ENCODE measurements at places on chromosomes 4 and X.

- no peak for DNase-seq
Measured at GRCh38 chr4:169615467-169616106, 3.2 kb upstream of the NEK1 start.

DNA sequence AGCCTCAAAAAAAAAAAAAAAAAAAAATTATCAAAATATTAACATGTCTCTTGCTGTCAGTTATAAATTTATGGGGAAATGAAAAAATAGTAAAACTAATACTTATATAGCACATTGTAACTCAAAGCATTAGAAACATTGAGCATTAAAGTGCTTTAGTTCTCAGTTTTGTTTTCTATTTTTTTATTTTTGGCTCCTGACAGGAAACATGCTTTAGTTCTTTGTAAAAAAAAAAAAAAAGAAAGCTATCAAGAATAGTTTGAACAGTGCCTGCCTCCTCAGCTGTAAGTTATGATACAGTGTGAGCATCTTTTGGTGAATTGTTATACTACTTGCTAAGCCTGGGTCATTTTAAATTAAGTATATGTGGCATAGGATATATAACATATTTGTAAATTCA lies 5.1 kb upstream of the CENPC start:
- DNase-seq, result no peak

DNA sequence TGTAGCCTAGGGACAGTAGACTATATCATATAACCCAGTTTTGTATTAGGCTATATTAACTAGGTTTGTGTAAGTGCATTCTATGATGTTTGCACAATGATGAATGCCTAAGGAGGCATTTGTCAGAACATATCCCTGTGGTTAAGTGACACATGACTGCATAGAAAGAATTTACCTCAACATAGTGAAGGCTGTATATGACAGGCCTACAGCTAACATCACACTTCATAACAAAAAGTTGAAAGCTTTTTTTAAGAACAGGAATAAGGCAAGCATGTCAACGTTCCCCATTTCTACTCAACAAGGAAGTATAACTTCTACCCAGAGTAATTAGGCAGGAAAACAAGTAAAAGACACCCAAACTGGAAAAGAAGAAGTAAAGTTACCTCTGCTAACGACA lies 165.9 kb upstream of the NDST4 start:
- no peak for DNase-seq

DNA sequence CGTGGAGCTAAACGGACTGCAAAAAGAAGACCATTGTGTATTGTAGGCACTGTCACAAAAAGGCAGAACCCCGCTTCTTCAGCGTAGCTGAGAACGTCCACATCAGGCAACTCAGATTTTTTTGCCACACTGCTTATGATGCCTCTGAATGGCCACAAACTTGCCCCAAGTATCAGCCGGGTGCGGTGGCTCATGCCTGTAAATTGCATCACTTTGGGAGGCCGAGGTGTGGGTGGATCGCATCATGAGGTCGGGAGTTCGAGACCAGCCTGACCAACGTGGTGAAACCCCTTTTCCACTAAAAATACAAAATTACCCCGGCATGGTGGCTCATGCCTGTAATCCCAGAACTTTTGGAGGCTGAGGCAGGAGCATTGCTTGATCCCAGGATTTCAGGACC lies 14.9 kb upstream of the IL3RA start:
- no peak for DNase-seq

All from NCI-H187 (cell line).